ENCODE measurements at places on chromosomes 3 and 15.

DNA sequence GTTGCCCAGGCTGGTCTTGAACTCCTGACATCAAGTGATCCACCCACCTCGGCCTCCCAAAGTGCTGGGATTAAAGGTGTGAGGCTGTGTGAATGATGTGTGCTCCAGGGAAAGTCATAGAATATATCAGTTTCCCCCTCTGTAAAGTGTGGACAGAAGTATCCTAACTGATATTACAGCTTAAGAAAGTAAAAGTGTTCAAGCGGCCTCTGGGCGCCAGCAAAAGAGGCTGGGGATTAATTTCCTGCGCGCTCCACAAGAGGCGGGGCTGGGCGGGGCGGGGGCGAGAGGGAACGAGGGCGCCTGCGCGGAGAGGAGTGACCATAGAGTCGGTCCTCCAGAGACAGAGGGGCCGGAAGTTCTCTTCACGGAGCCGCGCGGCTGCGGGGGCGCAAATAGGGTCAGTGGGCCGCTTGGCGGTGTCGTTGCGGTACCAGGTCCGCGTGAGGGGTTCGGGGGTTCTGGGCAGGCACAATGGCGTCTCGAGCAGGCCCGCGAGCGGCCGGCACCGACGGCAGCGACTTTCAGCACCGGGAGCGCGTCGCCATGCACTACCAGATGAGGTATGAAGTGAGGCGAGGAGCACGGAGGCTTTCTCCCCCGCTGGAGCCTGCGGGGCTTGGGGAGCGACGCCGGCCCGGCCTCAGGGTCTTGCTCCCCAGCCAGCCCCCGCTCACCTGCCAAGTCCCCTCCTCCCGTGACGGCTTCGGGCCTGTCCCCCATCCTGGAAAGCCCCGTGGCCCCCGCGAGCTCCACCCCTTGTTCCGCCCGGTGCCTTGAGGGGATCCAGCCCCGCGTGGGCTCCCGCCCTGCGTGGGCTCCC, at the start of gene JAGN1:
TSS of gene JAGN1 (plus strand) at position 362 of the 823 bp plus-strand sequence. CDS start at position 475, 113 bp downstream.
- DNase-seq: peak; percentile 56

GRCh38 chr3:183319371-183319770, 66.3 kb downstream of the B3GNT5 start:
- no peak for DNase-seq

DNA sequence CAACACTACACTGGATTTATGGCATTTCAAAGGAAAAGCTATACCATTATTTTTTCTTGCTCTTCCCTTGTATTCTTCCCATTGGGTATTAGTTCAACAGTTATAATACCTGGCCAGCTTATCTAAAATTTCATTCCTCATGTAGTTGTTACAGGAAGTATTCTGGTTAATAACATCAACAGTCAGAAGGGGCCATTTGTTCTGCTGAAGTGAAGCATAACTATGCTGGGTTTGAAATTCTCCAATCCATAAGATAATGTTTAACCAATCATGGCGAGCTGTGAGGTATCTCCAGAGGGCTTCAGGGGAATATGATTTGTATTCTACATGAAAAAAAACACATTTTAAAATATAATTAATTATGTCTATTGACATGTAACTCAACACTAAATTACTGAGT, 43.4 kb downstream of the SPG11 start:
- DNase-seq: no peak

- no peak for DNase-seq
Observed at GRCh38 chr3:164459521-164460151, 618.7 kb downstream of the SI start.

DNA sequence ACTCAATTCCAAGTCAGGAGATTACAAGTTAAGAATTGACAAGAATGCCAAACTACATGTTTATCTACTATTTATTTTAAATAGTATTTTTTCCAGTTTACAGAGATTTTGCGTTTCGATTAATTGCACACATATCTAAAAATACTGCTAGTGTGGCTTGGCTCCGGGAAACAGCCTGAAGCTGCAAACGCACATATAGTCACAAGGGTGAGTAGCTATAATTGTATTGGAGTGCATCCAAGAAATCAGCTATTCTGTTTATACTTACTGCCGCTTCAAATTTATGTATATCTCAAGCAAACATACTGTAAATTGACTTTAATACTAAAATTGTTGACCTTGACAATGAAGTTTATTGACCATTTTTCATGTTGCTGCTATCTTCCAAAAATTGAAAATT, 77.0 kb upstream of the PLSCR5 start:
- DNase-seq: peak; percentile 4

- DNase-seq: no peak
Observed at GRCh38 chr3:193837347-193837827, 244.4 kb downstream of the OPA1 start.
